Spinal cord (tissue), 10 donors: ENCODE measurements at places on chromosomes 11 and 22. TPM values are rescaled to one million over a fixed set of nuclear protein-coding genes. Genes with fewer than 3 reads are reported as not detected.

GRCh38 chr11:61505106-61505505 lies 3.4 kb upstream of the LRRC10B start:
- H3K4me1 ChIP-seq, result peaks cover 43% of the 10 kb centered on the region
- H3K27me3 ChIP-seq, result peaks cover 21% of the 10 kb centered on the region
- H3K27ac ChIP-seq, result peak overlapping the region; percentile 73
- peaks cover 1% of the 10 kb centered on the region for H3K36me3 ChIP-seq
- DNase-seq, result no peak
- H3K4me3 ChIP-seq, result no peak overlapping the region

DNA sequence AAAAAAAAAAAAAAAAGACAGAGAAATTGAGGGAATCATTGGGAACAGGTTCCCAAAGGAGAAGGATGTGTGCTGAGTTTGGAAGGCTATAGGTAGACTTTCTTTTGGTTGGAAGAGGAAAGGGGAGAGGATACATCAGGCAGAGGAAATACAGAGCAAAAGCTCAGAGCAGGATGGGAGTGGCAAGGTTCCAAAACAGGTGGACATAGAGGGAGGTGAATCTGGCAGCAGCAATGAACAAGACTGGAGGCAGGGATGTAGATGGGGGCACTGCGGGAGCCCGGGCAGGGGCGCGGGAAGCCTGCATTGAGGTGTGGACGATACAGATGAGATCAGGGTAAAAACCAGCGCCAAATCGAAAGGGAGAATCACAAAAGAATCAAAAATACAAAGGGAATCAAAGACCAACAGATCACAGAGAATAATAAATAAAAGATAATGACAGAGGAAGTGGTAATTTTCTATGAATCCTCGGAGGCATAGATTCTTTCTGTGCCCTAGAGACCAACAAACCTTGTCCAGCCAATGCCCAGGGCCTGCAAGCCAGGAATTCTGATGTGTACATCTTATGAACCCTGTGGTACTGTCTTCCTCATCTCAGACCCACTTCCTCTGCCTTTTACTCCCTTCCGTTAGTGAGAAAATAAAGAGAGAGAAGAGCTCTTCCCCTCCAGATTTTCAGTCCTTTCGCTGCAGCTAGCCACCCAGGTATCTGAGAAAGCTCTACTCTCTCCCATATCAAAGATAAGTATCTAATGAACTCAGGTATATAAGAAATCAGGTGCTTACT lies 70.3 kb downstream of the SLC1A2 start:
- peaks cover 2% of the 10 kb centered on the region for H3K36me3 ChIP-seq
- no peaks in the 10 kb centered on the region for H3K27me3 ChIP-seq
- H3K4me3 ChIP-seq, result no peak overlapping the region
- no peak for DNase-seq

- no peak overlapping the region for H3K27ac ChIP-seq
- no peak overlapping the region for H3K4me3 ChIP-seq
- H3K4me1 ChIP-seq, result peaks cover 54% of the 10 kb centered on the region
- peaks cover 26% of the 10 kb centered on the region for H3K27me3 ChIP-seq
Observed at GRCh38 chr22:35544189-35544588, 3.6 kb downstream of the RASD2 start.

SLC16A8 gene
- polyA plus RNA-seq, result 4.6 TPM

- H3K36me3 ChIP-seq, result peaks cover 22% of the 10 kb centered on the region
- no peaks in the 10 kb centered on the region for H3K27me3 ChIP-seq
- H3K4me3 ChIP-seq, result no peak overlapping the region
- no peaks in the 10 kb centered on the region for H3K4me1 ChIP-seq
- DNase-seq, result no peak
- H3K27ac ChIP-seq, result no peak overlapping the region
Observed at GRCh38 chr11:33543823-33544222, 156.8 kb downstream of the C11orf91 start.
